GOT3 (cell line): ENCODE measurements at places on chromosomes 13 and 19.
A peak's percentile ranks its signal among the peaks of the same experiment; 100 is the strongest.

GRCh38 chr19:12994701-12995595, at the start of gene NFIX:
Gene NFIX, plus strand, starts transcription at chr19:12995475. Its CDS starts 363 bp downstream, at chr19:12995838.
- DNase-seq = peak; percentile 35

GRCh38 chr13:61685682-61686012, 270.0 kb upstream of the PCDH20 start:
- DNase-seq = no peak

DNA sequence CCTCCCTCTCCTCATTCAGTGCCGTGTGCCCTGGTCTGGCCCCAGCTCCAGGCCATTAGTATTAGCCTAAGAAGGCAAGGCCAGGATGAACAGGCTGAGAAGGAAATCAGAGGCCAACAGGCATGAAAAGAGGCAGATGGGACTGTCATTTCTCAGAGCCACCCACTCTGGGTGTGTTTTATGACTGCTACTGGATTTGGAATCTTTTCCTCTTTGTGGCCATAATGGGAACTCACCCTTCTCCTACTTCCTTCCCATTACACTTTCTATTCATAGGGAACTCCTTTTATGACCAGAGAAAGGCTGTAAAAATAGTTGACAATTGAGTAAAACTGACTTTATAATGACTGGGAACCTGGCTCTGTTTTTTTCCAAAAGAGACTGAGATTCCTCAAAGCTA, 17.7 kb downstream of the CEACAM8 start:
- no peak for DNase-seq

DNA sequence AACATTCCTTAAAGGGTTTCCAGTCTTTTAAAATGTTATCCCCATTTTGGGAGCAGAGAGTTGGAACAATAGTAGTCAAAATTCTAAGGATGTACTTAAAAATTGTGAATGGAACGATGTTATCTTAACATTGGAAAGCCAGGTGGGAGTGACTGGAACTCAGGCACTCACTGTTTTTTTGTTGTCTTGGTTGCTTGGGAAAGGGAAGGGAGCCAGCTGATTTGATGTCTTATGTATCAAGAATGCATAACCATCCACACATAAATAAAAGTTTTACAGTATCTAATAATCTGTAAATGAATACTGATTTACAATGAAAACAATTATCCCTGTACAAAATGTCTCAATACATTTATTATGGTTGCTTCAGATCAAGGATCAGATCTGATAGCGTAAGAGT, 88.7 kb downstream of the SLC10A2 start:
- no peak for DNase-seq

DNA sequence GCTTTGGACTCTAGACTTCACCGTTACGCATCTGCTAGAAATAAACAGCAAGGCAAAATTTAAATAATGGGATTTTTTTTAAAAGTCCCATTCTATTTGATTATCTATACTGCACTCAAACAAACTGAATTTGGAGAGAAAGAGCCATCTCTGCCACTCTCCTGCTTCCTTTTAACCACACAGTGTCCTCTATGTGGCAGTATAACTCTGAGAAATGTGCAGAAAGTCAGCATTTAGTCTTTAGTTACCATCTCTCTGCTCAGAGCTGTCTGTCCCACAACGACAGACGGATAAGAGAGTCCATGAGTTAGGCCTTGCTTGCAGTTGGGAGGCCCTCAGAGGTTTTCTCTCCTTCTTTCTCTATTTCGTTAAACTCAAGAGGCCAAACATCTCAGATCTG, 21.2 kb downstream of the CCNA1 start:
- no peak for DNase-seq

DNA sequence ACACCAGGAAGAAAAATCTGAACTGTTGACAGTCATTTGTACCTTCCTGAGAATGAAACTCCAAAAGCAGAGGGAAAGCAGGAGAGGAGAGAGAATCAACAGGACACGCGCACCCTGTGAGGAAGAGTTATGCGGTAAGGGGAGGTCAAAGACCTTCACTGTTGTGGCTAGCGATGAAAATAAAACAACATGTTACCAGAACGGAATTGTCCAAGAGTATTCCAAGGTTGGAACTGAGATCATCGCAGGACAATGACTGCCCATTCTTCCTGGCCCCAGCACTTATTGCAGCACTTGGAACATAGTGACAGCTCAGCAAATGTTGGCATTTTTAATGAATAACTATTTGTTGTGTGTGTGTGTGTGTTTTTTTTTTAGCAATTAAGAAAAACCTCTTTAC, 176.0 kb upstream of the TSC22D1 start:
- no peak for DNase-seq

DNA sequence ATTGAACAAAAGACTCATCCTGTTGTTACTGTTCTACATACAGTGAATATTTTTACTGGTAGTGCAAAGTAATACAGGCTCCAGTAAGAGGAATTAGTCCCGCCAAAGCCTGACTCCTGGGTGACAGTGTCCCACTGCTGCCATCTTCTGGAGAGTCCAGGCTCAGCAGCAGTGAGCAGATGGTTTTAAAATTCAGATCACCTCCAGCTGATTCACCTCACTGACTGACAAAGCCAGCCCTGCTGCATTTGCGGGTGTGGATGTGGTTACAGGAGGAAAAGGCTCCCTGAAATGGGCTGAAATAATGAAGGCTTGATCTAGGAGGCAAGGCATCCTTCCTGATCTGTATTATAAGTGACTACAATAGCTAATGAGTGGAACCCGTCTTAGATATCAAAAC, 18.3 kb downstream of the PABPC3 start:
- DNase-seq = peak; percentile 13

DNA sequence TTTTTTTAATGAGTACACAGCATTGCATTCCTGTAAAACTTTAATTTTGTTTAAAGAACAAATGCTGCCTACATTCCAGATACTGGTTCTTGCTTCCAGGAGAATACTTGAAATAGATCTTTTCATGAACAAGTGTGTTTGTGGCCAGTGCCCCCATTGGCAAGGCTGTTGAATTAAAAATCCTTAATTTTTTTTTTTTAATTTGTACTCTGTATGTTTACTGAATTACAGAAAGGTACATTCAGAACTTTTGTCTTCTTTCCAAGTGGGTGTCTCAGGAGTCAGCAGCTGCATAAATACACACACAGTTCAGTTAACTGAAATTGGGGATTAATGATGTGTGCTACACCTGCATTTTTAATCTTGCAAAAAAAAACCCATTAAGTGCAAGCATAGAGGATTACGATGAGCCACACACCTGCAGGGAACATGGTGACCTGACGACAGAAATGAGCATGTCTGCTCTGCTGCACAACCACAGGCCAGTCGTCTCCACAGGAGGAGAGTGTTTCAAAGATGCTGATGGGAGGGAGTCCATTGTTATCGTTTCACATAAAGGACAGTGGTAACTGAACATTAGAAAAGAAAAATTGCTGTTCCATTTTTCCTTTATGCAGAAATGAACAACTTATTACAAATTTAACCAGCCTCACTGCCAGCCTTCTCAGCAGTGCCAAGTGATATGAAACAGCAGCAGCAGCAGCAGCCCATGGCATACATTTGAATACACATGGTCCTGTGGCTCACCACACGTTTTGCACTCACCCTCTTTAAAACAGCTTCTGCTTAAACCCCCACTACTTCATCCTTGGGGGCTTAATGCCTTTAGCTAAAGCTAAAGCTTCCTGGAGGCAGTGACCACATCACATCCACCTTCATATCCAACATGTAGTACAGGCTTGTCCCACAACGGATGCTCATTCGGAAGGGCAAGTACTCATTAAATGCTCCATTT, 72.3 kb upstream of the RFC3 start:
- no peak for DNase-seq

DNA sequence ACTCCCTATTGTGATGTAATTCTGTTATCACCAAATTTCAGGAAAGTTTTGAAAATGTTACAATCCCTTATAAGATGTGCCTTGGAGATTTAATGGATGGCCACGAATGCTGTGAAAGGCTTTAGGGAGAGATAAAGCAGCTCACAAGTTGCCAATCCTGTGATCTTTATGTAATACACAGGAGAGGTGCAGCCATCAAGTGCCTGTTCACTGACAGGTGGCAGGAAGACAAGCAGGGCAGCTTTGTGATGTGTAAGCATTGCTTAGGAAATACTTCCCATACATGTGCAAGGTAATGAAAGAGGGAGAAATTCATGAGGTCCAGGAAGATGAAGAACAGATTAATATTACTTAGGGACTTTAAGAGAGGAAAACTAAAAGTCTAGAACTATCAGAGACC, 628.8 kb downstream of the SLITRK6 start:
- DNase-seq = no peak

- no peak for DNase-seq
These were observed 97.0 kb downstream of the DCT start for GRCh38 chr13:94382517-94382916.

DNA sequence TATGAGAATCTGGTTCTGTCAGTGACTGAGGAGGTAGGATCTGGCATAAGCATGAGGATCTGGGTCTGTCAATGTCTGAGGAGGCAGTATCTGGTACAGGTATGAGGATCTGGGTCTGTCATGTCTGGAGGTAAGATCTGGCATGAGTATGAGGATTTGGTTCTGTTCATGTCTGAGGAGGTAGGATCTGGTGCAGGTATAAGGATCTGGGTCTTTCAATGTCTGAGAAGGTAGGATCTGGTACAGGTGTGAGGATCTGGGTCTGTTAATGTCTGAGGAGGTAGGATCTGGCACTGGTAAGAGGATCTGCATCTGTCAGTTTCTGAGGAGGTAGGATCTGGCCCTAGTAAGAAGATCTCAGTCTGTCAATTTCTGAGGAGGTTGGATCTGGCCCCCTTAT, 12.4 kb upstream of the PDCD2L start:
- DNase-seq = no peak

DNA sequence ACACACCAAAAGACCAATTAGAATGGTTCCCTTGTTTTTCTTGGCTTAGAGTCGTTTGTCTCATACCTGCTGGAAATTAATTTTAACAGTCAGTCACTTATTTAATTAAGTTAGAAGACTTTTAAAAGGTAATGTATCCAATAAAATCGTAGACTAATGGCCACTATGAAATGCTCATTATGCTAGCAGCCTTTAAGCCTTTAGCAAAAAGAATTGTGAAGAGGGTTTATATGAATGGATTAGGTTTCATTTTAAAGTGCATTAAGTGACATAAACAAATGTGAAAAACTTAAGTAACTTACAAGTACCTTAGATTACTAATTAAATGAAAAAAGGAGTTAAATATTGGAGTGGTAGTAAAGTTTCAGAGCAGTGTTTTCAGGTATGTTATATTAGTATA, 139.6 kb downstream of the RXFP2 start:
- no peak for DNase-seq

DNA sequence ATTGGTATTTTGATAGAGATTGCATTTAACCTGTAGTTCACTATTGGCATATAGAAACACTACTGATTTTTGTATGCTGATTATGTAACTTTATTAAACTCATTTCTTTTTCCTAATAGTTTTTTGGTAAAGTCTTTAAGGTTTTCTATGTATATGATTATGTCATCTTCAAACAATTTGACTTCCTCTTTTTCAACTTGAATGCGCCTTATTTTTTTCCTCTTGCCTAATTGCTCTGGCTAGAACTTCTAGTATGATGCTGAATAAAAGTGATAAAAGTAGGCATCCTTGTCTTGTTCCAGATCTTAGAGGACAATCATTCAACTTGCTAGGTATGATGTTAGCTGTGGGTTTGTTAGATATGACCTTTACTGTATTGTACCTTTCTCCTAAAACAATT, 1034.9 kb downstream of the PCDH9 start:
- DNase-seq = no peak

GRCh38 chr13:34620074-34620850, 321.8 kb upstream of the NBEA start:
- DNase-seq = no peak

GRCh38 chr19:56301886-56302620, 12.6 kb downstream of the ZSCAN5A start:
- DNase-seq = no peak

GRCh38 chr19:38433268-38433733, at the start of gene RYR1:
Gene RYR1, plus strand, starts transcription at chr19:38433691. Its CDS starts 139 bp downstream, at chr19:38433830.
- no peak for DNase-seq

GRCh38 chr13:20461860-20462532, 63.7 kb downstream of the CRYL1 start:
- DNase-seq = no peak

DNA sequence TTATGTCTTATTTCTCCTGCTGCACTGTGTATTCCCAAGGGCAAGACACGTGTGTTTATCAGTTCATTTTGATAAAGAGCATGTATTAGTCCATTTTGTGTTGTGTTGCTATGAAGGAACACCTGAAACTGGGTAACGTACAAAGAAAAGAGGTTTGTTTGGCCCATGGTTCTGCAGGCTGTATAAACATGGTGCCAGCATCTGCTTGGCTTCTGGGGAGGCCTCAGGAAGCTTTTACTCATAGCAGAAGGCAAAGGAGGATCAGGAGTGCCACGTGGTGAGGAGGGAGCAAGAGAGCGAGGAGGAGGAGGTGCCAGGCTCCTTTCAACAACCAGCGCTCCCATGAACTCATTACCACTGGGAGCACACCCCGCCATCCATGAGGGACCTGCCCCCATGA, 214.0 kb downstream of the UQCRFS1 start:
- DNase-seq = no peak

- no peak for DNase-seq
These were observed 68.7 kb downstream of the IPO5 start for GRCh38 chr13:98022210-98022609.

GRCh38 chr13:24251525-24251924, 57.9 kb upstream of the C1QTNF9 start:
- no peak for DNase-seq

GRCh38 chr19:50759886-50760285, 10.4 kb upstream of the GPR32 start:
- DNase-seq = no peak

DNA sequence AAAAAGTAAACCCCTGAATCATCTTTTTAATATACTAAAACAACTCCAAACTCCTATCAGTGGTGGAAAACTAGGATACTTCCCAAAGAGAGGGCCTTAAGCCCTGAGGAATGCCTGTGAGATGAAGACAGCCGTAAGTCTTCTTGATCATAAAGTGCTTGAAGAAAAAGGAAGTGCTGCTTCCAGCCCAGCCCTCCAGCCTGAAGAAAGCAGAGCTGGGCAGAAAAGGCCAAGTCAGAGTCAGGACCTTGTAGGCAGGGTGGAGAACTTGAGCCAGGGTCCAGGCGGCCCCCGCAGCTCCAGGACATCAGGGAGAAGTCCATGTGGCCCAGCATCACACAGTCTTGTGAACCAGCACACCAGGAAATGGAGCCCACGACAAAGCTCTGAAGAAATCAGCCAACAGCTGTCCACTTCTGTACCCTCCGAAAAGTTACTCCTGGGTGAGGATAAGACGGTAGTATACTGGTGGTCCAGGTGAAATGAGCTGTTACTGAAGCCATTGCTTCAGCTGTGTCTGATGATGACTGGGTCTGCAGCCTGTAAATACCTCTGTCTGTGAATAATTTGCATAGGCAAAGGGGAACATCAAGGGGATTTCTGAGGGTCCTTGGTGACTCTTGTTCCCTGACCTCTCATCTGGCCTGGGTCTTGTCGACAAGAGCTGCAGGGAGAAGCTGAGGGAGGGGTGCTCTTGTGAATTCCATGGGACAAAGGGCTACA, 18.7 kb upstream of the CRYL1 start:
- no peak for DNase-seq

- DNase-seq = no peak
These were observed 14.2 kb upstream of the RASA3 start for GRCh38 chr13:114146629-114147028.
